Adipocyte (in vitro differentiated cells): ENCODE measurements at places on chromosomes 1 and 21.

- DNase-seq = no peak
Observed at GRCh38 chr1:227559499-227559898, 3.9 kb upstream of the ZNF678 start.

DNA sequence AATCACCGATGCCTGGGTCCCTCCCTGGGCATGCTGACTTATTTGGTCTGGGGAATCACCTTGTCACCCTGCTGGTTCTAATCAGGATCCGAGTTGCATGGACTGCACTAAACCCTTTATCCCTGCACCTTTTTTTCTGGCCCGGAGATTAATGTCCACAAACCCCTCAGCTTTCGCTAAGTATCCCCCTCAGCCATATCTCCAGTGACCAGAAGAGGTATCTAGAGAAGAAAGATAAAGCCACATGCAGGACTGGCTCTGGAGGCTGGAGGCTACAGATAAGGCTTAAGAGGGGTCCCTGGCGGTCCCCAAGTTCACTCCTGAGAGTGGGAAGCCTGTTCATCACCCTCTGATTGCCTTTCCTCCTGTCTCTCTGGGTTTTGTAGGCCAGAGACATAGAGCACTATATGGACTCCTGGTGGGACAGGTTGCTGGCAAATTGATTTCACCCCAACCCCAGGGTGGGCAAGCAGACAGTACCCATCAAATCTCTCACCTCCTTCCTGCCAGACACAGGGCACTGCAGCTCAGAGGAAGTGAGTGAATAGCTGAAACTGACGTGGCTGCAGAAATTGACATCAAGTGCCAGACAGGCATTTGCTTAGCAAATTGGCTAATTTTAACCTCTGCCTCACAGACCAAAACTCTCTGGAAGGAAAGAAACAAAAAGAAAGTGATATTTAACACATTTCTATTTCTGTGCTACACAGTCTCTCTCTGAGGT, 38.8 kb downstream of the HMGB4 start:
- DNase-seq = no peak

DNA sequence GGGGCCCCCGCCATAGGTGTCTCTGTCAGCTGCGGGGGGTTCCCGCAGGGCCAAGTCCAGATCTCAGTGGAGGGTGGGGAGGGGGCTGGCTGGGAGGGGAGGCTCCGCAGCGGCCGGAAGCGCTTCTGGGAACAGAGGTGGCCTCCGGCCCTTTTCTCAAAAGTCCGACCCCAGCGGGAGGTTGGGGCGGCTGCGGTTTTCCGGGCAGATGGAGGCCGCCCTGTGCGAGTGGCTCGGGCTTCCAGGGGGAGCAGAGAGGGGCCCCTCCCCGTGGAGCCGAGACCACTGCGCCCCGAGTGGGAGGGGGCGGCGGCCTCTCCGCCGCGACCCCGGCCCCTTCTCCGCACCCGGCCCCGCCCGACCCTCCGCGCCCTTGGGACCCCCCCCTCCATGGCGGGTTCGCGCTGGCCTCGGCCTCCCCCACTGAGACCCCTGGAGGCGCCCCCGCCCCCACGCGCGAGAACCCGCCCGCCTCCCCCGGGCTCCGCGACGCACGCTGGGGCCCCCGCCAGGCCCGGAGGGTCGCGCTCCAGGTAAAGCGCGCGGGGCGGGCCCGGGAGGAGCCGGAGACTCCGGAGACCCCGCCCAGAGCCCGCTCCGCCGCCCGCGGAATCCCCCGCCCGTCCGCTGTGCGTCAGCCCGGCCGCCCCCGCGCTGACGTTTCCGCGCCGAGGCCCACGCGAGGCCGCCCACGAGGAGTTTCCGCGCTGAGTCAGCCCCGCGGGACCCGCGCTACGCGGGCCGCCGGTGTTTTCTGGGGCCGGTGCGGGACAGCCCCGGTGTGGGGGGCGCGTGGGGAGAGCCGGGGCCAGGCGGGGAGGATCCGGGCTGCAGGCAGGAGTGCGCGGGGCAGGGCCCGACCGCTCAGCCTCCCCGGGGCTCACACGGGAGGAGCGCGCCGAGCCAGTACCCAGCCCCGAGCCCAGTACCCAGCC, 5.2 kb downstream of the TNFRSF18 start:
- DNase-seq = peak; percentile 79

DNA sequence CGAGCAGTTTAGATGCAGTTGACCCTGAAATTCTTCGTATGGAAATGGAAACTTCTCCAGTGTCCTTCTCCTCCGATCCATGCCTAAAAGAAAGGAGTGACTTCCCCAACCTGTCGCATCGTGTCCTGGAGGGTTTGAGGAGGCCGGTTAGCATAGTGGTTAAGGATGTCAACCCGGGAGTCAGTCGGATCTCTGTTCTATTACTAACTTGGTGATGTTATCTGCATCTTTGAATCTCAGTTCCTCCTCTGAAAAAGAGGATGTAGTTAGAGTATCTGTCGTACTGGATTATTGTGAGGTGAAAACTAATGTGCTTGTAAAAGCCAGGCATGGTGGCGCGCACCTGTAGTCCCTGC, 684 bp downstream of the ZBTB8B start:
- no peak for DNase-seq

- no peak for DNase-seq
Observed at GRCh38 chr1:71390518-71390917, 309.7 kb upstream of the ZRANB2 start.

GRCh38 chr1:178973652-178974101, 52.0 kb upstream of the FAM20B start:
- DNase-seq = no peak

DNA sequence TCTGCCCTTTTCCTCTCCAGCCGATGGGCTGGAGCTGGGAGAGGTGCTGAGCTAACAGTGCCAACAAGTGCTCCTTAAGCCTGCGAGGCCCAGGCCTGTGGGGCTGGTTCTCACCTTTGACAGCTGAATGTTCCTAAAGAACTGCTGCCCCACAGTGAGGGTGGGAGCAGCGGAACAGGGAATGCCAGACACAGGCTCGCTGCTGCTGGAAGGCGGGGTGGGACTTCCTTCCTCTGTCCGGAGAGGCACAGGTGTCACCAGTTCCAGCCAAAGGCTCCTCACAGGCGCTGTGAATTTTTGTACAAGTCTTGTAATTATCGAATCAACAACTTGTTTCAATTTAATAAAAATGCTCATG, 47.1 kb downstream of the COQ8A start:
- no peak for DNase-seq

DNA sequence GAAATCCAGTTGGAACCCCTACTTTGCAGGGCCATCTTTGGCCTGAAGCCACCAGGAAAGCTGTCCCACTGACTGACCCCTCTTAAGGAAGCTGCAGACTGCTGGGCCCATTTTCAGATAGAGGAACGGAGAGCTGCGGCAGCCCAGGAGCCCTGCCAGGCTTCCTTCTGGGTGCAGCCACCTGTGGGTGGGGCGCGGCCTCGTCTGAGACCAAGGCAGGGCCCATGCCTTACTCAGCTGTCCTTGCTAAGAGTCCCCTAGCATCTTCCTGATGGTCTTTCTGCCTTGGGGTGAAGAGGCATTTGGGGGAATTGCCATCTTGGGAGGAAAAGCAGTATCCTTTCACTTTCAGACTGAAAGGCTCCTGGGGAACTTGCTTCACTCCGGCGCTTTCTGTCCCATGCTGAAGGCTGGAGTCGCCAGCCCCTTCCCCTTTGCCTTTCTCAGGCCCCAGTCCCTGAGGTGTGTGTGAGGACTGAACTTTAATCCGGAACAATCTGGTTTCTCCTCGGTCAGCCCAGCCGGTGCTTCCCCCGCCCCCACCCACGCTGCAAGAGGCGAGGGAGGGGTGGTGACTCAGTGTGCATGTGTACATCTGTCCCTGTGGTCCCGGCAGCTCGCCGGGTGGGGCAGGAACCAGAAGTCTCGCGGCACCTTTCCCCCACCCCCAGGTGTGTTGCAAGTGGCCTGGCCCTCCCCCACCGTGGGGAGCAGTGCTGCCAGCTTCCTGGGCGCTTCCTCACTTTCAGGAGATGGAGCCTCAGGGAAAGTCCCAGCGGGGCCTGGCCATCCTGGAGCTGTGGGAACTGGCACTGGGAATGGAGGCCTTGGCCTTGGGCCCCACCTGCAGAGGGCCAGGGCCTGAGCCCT, 5.1 kb downstream of the ZC3H12A start:
- DNase-seq = peak; percentile 88

- peak; percentile 15 for DNase-seq
Observed at GRCh38 chr1:207911856-207912760, 1.2 kb upstream of the CD34 start.

- DNase-seq = no peak
Observed at GRCh38 chr1:12851779-12852178, 3.3 kb upstream of the HNRNPCL1 start.

DNA sequence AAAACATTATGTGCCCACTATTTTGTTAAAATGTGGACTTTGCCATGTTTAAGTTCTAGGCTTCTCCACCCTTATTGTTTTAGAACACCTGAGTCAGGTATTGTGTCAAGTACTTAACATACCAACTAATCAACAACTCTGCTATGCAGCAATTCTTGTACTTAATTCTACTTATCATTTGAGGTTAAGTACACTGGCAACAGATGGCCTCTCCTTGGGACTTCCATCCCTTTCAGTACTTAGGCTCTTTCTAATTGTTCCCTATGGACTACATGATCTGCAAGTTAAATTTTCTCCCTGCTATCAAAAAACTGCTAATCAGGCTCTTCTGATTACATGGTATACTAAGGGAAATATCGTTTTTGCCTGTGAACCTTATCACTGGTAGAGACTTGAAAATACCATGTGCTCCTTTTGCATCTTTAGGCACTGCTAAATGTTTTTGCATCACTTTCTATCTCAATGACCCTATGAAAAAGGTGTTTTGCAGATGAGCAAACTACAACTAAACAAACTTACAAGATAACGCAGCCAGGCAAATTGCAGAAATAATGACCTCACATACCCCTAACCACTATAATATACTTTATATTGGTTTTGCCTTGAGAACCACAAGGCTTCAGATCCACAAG, 18.9 kb downstream of the SFPQ start:
- DNase-seq = no peak

GRCh38 chr1:58785442-58786058, 1.7 kb upstream of the JUN start:
- DNase-seq = no peak

DNA sequence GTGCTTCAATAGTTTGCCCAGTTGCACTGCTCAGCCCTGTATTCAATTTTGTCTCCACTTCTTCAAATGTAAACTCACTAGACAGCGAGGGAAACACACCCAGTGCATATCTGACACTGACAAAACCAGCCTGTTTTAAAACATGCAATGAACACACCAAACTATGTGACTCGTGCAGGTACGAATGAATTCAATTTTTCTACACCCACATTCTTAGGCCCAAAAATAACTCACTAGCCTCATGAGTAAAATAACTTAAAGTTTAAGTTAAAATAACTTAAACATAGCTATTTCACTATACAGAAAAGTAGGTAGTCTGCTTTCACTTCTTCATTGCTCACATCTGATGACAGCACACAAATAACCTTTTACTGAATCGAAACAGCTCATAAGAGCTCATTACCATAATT, 21.1 kb downstream of the TTC13 start:
- no peak for DNase-seq

- DNase-seq = peak; percentile 96
Observed at GRCh38 chr1:70509996-70510876, 99.2 kb downstream of the CTH start.

GRCh38 chr1:170993717-170994116, 58.4 kb downstream of the MROH9 start:
- DNase-seq = no peak

- DNase-seq = no peak
Observed at GRCh38 chr1:234571702-234572101, 38.3 kb downstream of the IRF2BP2 start.

GRCh38 chr1:18200136-18200717, 92.6 kb downstream of the IGSF21 start:
- no peak for DNase-seq

DNA sequence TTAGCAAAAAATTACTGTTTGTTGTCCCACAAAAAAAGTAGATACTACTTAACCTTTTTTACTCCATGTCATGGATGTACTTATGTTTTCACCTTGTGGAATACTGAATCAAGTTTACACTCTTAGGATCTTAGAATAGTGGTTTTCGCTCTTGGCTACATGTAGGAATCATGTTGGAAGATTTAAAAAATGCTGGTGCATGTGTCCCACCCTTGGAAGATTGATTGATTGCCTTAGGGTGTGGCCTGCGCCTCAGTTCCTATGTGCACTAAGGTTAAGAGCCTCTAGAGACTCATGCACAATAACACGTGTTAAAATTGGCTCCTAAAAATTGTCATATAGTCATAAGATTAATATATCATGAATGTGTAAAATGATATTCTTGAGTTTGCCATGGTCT, 25.0 kb downstream of the HS2ST1 start:
- no peak for DNase-seq

- peak; percentile 59 for DNase-seq
Observed at GRCh38 chr1:45929257-45929687, 125.9 kb downstream of the MAST2 start.

GRCh38 chr1:228781161-228781808, 46.0 kb downstream of the RHOU start:
- DNase-seq = peak; percentile 34

GRCh38 chr1:67674260-67675011, 10.6 kb upstream of the GADD45A start:
- DNase-seq = peak; percentile 49

DNA sequence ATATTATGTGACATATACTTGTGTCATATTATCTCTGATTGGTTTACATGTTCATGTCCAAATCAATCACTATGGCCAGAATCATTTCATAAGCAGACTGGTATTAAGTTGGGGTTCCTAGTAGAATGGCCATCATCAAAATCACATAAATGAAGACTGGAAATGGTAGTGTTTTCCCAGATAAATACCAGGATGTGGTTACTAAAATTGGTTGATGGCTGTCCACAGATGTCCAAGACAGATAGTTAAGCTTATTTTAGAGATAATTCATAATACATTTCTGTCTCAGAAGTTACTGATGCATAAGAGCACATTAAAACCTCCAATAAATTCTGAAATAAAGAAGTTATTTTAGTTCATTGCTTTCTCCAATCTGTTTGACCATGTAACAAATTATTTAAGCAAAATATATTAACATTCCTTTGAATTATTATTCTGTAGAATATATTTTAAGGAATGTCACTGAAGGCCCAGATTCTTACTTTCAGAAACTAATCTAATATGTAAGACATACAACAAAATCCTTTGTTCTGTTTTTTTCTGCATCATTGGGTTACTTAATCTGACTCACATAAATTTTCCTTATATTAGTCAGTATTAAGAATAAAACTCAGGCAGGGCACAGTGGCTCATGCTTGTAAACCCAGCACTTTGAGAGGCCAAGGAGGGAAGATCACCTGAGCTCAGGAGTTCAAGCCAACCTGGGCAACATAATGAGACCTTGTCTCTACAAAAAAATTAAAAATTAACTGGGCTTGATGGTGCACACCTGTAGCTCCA, 483.9 kb downstream of the PTPRC start:
- no peak for DNase-seq

DNA sequence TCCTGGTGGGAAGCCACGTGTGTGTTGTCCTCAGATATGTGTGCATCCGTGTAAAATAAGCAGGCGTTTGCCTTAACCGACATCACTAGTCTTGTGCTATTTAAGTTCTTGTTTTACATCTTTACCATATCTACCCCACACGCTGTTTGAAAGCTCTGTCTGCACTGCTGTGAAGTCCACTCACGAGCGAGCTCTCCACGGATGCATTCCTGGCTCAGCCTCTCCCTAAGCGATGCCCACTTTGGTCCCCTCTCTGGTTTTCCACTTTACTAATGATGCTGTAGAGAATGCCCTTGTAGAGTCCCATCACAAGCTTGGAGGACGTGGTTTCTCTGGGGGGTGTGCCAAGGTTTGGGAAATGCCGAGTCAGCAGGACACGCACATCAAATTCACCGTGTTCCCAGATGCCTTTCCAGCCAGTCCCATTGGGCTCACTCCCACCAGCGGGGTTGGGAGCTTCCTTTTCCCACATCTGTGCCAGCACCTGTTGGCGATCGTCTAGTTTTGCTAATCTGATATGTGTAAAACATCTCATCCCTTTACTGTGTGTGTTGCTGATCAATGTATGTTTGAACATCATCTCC, 43.8 kb downstream of the ACTL8 start:
- DNase-seq = no peak
